Parietal lobe (tissue), 2 donors: ENCODE measurements at places on chromosomes 3 and 15. TPM values are rescaled to one million over a fixed set of nuclear protein-coding genes. Genes with fewer than 3 reads are reported as not detected.

FOXB1 gene
- total RNA-seq = not detected

SLC22A14 gene
- total RNA-seq = 1.3 TPM

ZBTB47 gene
- total RNA-seq = 24.4 TPM

VEPH1 gene
- total RNA-seq = 15.7 TPM

CPLX3 gene
- 1.6 TPM for total RNA-seq

RHOV gene
- total RNA-seq = 8.1 TPM

ZNF774 gene
- total RNA-seq = 11.6 TPM

CX3CR1 gene
- total RNA-seq = 11.6 TPM
